ENCODE measurements at places on chromosomes 4 and X. TPM values are rescaled to one million over a fixed set of nuclear protein-coding genes. Genes with fewer than 3 reads are reported as not detected.

MEPE gene
- not detected for total RNA-seq

BMP2K gene
- total RNA-seq, result 52.6 TPM

UTP3 gene
- total RNA-seq, result 14.0 TPM

CSN1S1 gene
- total RNA-seq, result not detected

EDA gene
- 13.1 TPM for total RNA-seq

LDB2 gene
- 35.2 TPM for total RNA-seq

KLKB1 gene
- total RNA-seq, result 1.9 TPM

MAGEA10 gene
- total RNA-seq, result not detected

- no peak for DNase-seq
Measured at GRCh38 chrX:4936315-4936714, 1222.9 kb upstream of the PRKX start.

GRCh38 chr4:174928174-174928573 lies 10.0 kb downstream of the ADAM29 start:
- no peak for DNase-seq

- no peak for DNase-seq
Measured at GRCh38 chrX:23194885-23195554, 139.6 kb upstream of the PTCHD1 start.

DNA sequence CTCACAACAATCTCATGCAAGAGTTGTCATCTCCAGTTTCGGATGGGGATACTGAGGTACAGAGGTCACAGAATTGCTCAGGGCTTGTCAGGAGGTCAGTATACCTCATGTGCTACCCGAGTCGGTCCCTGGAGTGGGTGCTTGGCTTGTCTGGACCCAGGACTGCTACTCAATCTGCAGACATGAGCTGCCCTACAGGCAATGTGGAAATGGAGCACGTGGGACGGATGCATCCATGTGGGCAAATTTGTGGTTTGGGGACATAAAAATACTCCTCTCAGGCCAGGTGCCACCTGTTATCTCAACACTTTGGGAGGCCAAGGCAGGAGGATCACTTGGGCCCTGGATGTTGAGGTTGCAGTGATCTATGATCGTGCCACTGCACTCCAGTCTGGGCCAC lies 15.8 kb downstream of the USP11 start:
- DNase-seq, result no peak

DNA sequence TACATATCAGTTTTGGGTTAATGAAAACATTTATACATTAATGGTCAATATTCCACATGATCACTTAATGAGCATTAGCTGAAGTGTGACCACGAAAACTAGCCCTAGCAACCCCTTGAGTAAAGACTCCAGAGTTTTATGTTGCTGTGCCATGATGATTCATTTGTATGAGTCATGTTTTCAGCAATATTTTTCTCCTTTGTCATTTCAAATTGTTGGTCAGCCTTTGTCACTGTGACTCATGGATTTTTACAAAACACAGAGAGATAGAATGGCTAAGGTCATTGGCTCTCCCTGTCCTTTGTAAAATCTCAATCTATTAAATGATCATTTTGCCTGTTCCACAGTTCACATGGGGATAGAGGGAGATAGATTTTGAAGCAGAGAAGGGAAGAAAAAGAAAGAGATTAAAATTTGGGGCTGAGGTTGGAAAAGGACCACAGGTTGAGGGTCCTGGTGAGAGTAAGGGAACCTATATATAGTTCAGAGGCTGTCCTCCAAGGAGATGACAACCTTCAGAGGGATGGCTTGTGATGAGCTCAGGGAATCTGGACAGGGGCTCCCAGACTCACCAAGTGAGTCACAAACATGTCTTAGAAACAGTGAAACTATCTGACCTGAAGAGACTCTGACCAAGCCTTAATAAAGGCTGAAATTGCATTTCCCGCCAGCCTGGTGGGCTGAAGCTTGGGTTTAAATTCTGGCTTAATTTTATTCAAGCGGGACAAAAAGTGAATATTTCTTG lies 25.6 kb downstream of the NR0B1 start:
- DNase-seq, result no peak

- DNase-seq, result no peak
Measured at GRCh38 chr4:53185869-53186585, 179.8 kb downstream of the SCFD2 start.

GRCh38 chrX:11401966-11402365 lies 108.8 kb downstream of the AMELX start:
- DNase-seq, result no peak

DNA sequence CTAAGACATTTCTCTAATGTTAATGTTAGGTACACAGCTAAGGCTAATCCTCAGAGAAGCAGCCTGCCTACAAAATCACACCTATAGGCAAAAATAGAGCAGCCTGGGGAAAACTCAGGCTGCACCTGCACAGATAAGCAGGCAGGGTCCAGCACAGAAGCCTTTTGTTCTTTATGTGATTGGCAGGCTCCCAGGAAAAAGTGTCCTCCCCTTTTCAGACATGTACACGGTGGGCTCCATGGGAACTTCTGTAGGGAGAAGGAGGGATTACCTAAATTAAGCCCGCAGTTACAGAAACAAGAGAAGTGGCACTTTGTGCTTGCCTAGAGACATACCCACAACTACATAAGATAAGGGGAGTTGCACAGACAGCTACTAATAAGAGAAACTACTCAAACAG lies 4.0 kb upstream of the HSPA4L start:
- no peak for DNase-seq

GRCh38 chr4:39942507-39942906 lies 35.2 kb downstream of the PDS5A start:
- no peak for DNase-seq

- DNase-seq, result no peak
Measured at GRCh38 chr4:115229873-115230272, 116.5 kb upstream of the NDST4 start.

DNA sequence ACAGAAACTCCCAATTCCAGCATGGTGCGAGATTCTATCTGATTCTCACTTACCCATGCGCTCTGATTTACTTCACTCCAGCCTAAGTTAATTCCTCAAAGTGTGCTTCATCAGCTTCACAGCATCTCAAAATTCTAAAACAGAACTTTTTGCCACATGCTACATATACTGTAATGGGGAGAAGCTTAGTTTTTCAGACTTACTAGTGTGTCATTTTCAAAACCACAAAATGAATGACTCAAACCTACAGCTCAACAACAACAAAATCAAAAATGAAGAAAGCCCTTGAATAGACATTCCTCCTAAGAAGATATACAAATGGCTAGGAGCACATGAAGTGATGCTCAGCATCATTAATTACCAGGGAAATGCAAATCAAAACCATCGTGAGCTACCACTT lies 14.9 kb downstream of the IRF2 start:
- no peak for DNase-seq

DNA sequence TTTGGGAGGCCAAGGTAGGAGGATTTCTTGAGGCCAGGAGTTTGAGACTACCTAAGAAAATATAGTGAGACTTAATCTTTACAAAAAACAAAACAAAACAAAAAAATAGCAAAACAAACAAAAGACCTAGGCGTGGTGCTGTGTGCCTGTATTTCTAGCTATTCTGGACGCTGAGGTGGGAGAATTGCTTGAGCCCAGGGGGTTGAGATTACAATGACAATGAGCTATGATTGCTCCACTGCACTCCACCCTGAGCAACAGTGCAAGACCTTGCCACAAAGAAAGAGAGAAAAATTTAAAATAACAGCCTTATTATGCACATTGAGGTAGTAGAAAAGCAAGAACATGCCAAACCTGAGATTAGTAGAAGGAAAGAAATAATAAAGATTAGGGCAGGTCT lies 657.7 kb downstream of the PDHA2 start:
- no peak for DNase-seq

- no peak for DNase-seq
Measured at GRCh38 chr4:161186012-161186411, 977.8 kb downstream of the FSTL5 start.
